ENCODE measurements at places on chromosomes 11 and 22.

- DNase-seq, result no peak
These were observed 1291.0 kb upstream of the CNTN5 start for GRCh38 chr11:97729546-97730272.

- peak; percentile 13 for DNase-seq
These were observed 1.5 kb downstream of the SHANK3 start for GRCh38 chr22:50674130-50674500.

GRCh38 chr22:29933619-29934018 is 50.6 kb downstream of the MTMR3 start:
- DNase-seq, result no peak

DNA sequence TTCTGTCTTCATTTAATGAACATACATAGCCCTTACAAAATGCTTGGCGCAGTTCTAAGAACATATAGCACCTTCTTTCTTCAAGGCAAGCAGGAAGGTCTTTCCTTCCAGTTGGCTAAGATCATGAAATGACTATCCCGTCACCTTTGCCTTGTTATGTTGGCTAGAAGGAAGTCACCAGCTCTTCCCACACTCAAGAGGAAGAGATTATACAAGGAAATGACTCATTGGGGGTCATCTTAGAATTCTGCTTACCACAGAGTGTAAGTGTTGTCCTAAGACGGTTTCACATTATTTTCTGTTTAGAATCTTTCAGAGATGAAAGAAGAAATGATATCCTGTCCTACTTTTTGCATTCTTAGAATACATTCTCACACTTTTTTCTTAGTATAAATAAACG is 808.0 kb upstream of the LUZP2 start:
- peak; percentile 22 for DNase-seq

DNA sequence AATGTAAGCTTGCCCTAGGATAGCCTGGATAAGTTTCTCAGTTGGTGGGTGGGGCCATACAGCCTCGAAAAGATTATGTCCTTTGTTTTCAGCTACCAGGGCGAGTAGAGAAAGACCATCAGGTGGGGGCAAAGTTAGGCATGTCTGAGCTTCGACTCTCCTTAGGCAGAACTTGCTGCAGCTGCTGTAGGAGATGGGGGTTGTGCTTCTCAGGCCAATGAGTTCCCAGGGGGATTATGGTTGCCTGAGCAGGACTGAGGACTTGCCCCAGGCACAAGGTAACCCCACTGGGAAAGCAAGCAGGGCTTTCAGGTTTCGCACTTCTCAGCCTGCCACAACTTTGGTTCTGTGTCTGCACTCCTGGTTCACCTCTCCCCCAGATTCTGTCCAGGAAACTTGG is 173.4 kb upstream of the SESN3 start:
- DNase-seq, result no peak

DNA sequence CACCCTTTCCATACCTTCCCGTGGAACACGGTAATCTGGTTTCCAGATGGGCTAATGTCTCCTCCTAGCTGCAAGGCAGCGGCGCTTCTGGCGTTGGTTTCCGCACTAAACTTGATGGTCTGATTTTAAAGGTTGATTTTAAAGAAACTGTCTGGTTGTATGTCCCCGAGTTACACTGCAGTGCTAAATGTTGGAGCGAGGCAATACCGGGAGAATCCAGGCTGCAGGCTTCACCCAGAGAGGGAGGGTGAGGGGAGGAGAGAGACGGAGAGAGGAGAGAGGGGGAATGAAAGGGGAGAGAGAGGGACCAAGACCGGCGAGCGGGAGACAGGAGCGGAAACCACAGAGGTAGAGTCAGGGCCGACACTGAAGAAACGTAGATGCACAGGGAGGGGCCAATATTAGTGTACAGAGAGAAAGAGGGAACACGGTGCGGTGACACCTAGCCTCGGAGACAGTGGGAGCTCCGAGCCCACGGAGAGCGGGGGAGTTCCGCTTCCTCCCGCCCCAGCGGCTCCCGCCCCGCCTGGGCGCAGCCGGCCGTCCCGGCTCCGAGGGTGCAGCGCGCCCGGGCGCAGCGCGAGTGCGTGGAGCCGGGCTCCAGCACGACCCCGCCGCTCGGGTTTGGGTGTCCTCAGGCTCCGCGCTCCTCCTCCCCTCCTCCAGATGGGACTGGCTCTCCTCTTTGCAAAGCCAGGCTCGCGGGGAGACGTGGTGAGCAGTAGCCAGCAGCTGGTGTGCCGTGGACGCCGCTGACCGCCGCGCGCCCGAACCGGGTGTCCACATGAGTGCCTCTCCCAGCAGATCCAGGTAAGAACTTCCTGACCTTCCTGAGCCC is 71.9 kb upstream of the GRAMD1B start:
- peak; percentile 20 for DNase-seq

- no peak for DNase-seq
These were observed 203.1 kb upstream of the MTMR2 start for GRCh38 chr11:96126917-96127595.

- DNase-seq, result no peak
These were observed 2.1 kb downstream of the PAMR1 start for GRCh38 chr11:35523331-35523768.

DNA sequence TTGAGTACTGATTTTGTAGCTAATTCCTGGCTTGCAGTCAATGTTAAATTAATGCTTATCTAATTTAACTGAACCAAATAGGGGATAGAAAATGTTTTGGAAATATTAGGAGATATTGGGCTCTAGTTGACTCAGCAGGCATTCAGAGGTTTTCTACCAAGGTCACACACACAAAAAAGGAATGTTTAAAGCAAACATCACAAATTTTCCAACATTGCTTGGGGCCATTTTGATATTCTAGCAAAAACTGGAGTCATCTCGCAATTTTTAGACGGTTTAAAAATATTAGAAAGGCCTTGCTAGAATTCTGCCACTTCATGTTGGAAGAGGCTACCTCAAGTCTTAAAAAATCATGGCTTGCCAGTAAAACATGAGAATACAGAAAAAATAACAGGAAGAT is 2082.1 kb upstream of the RAG2 start:
- DNase-seq, result no peak

- no peak for DNase-seq
These were observed 52.2 kb downstream of the FAT3 start for GRCh38 chr11:92276773-92277172.

DNA sequence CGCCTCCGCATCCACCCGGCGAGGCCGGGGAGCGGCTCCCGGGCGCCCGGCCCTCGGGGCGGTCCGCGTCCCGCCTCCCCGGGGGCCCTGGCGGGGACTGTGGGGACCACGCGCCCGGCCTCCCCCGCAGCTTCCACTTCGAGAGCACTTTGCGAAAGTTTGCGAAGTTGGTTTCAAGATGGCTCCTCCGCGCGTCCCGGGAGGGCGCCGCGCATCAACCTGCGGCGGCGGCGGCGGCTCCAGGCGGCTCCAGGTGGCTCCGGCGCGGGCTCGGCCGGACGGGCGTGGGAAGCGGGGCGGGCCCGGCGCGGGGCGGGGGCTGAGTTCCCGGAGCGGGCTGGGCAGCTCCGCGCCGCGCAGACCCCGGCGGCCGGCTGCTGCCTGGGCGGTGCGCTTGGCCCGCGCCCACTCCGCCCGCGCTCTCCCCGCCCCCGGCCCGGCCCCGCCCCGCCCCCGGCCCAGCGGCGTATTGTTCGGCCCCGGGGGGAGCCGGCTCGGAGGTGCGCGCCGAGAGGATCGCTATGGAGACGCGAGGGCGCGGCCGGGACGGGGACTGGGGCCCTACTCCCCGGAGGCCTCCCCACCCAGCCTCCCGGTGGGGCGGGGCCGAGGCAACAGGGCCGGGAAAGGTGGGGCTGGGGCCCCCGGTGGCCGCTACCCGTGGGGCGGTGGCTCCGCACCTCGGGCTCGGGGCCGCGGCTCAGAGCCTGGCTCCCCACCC is at the start of gene CELSR1:
CELSR1 (minus strand) TSS at position 396 of the 721 bp plus-strand sequence. CDS start 450 bp downstream, outside the sequence.
- peak; percentile 30 for DNase-seq

DNA sequence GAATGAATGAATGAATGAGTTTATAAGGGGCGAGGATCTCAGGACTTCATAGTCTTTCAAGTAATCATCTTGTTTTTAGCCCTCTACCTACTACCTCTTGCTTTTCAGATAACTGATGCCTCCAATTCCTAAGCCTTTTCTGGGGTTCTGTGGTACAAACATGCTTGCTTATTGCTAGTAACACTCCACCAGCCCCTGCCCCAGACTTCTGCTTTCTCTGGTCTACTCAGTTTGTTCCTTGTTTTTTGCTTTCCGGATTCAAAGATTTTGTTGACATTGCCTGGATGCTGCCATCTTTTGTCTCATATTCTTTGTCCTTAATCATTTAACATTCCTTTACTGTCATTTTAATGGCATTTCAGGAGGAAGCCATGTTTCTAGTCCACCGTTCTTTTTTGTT is 8.9 kb upstream of the TMEM9B start:
- DNase-seq, result peak; percentile 8

DNA sequence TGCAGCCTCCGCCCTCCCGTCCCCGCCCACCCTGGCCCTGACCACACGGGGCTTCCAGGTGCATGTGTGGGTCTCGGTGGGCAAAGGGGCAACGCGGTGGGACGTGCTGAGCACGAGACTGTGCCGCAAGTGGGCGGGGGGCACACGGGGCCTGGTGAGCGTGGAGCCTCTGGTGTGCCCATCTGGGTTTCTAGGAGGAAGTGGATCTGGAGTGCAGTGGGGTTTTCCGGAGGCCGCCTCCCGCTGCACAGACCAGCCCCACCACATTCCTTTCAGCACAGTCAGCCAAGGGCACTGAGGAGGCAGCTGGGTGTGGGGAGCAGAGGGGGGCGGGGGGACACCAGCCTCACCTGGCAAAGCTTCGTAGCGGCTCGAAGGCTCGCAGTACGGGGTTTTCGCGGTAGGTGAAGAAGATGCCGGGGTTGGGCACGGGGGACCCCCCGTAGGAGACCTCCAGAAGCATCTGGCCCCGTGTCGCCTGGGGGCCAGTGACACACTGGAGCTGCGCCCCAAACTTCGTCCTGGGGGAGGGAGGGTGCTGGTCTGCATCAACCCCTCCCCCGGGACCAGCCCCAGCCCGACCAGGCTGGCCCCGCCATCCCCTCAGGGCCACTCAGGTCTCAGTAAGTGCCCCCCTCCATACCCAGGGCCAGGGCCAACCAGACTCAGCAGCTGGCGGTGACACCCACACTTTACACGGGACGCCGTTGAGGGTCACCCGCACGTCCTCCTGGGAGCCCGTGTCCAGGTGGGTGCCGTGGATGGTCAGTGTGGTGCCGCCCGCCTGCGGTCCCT is 12.4 kb upstream of the MAPK11 start:
- DNase-seq, result no peak

DNA sequence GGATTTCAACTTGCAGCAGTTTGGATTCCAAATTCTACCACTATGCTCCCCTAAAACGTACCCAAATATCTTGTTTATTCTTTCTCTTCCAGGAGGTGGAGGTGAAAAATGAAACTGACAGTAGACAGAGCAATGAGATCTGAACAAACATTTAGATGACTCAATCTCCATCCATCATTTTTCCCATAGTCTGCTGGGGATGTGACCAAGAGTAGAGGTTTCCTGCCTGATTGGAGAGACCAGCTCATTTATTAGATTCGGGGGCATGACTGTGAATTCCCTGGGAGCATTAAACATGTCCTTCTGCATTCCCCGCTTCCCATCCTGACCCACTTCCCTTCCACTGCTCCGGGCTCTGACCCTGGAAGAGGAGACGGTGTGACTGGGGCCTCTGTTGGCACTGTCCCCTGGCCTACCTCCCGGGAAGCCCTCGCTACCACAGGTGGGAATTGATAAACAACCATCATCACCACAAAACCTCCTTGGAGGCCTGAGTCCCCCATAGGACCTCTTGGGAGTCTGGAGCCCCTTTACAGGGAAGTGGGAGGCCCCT is 20.3 kb downstream of the DKK3 start:
- no peak for DNase-seq

DNA sequence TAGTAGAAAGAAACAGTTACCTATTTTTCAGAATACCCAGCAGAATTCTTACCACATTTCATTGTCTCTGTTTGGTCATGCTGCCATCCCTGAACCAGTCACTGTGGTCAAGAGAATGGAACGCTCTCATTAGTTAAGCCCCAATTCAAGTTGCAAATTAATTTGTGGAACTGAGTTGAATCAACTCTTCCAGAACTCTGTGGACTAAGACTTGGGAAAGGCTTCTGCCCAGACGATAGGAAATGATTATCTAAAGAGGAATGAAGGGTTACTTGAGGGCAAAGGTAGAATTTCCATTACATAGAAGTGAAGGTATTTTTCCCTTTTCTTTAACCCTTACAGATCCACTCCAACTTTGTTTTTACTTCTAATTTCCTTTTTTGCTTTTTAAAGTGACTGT is 286.4 kb downstream of the DYNC2H1 start:
- DNase-seq, result no peak

- no peak for DNase-seq
These were observed 15.8 kb upstream of the CARS1 start for GRCh38 chr11:3073029-3073435.

DNA sequence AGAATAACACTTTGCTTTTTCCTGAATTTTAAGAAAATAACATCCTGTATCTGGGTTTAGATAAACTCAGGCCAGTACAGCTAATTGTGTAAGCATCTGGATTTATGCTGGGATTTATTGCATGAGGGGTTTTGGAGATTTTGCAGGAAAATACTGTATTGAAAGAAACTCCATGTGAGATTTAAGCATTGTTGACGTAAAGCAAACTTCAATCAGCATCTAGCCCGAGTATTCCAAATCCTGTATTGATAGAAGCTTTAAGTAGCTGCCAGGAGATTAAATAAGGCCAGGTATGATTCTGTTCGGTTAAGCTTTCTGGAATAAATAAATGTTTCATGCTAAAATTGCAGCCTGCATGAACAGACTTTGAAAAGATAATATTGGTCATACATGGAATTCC is 36.3 kb upstream of the LYVE1 start:
- no peak for DNase-seq

DNA sequence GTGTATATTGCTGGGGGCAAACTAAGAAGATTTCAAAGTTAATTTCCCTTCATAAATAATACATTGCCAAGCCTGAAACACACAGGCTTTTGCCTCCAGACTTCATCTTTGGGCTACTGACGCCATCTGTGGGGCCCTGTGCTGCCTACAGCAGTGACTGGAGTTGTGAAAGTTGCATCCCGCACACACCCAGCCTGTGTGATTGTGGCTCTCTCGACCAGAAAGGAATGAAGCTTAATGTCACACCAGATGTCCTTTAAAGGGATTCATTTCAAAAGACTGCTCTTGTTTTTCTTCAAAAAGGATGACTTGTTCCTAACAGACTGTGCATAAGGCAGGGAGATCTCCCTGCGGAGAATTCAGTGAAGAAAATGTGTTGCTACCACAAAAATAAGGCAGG is 210.5 kb downstream of the FAM181B start:
- no peak for DNase-seq

- peak; percentile 61 for DNase-seq
These were observed 5.6 kb upstream of the ZBED4 start for GRCh38 chr22:49847751-49848689.

- DNase-seq, result no peak
These were observed 10.0 kb downstream of the CXCR5 start for GRCh38 chr11:118893662-118894061.

GRCh38 chr11:98411777-98412176 is 609.0 kb upstream of the CNTN5 start:
- no peak for DNase-seq

GRCh38 chr11:95156916-95157541 is 67.4 kb downstream of the ENDOD1 start:
- no peak for DNase-seq

- no peak for DNase-seq
These were observed 37.6 kb downstream of the RIBC2 start for GRCh38 chr22:45450921-45451651.

All from hematopoietic multipotent progenitor cell treated with erythropoietin and hydrocortisone succinate and interleukin-3 and kit ligand, for 4 days (in vitro differentiated cells).